ENCODE measurements at places on chromosomes 6 and 20.

- no peak for DNase-seq
Measured at GRCh38 chr6:27872642-27873020, 39.6 kb downstream of the OR2B2 start.

DNA sequence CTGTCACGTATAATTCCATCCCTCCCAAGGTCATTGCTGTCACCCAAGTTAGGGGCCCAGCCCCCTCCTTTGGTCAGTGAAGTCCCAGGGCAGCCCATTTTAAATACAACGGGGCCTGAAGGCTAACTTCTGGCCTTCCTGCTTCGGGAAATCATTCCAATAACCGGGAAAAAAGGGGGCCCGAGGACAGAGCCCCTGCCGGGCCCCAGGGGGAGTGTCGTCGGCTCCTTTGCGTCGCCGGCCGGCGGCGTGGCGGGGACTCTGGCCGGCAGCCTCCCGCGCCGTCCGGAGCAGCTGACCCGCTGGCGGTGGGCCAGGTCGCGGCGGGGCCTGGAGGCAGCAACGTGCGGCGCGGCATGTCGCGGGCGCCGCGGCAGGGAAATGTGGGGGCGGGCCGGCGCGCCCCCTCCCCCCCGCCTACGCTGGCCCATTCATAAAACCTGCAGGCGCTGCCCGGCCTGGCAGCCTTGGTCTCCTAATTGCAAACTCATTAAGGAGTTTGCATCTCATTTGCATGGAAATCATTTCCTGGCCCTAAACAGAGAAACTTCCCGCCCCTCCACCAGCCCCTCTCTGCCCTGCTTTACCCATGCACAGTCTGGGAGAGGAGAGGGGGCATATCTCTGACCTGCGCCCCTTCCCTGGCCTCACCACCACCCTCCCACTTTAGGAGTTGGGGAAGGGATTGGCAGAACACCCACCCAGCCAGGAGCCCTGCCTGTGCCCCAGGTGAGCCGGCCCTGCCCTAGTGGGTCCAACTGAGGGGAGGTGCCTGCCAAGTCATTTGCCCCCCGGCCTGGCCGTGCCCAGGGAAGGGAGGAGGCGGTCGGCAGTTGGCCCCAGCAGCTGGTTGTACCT lies 50.7 kb downstream of the MRPL14 start:
- peak; percentile 61 for DNase-seq

- peak; percentile 36 for DNase-seq
Measured at GRCh38 chr6:43221046-43221972, 8.0 kb downstream of the DNPH1 start.

DNA sequence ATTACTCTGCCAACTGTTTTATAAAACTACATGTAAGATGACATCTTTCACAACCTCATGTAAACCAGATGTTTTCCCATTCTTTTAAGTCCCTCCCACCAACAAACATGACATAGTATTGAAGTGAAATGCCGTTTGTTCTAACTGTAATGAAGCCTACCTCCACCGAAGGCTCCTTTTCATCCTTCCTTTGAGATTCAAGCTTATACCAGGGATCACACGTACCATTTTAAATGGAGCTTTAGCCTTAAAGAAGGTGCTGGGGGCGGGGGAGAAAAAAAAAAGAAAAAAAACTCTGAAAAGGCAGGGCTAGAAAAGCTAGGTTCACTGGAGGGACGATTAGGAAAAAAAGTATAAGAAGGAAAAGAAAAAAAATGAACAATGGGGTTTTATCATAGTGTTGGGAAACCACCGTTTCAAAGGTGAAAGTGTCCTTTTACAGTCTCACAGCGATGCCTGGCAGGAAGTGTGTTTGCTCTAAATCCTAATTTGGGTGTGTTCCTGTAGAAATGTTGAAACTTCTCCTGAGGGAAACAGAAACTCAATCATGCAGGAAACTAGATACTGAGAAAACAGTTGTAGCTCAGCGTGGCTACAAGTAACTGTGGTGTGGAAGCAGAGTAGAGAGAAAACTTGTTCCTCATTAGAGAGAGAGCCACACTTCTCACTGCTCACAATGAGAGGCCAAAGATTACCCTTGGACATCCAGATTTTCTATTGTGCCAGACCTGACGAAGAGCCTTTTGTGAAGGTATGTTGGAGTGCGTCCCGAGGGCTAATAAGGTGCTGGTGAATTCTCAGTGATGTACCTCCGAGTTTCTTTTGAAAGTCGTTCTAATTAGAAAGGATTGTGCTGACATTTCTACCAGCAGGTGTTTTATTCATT lies 37.6 kb upstream of the HINT3 start:
- peak; percentile 73 for DNase-seq

DNA sequence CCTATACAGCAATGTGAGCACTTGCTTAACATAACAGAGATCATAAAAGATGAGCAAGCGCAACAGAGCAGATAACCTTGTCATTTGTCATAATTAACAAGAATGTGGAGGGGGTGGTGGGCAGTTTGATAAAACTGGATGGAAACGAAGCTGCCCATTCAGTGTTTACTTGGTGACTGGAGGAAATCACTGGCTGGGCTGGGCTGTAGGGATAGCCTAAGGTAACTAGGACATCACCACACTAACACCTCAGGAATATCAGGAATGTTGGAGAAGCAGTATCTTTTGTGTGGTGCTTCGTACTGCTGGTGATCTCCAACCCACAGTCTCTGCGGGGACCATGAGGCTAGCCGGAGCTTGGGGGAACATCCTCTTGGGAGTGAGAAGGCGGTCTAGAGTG lies 218.4 kb downstream of the HIVEP2 start:
- DNase-seq: no peak

GRCh38 chr6:1762203-1762602 lies 152.5 kb downstream of the FOXC1 start:
- DNase-seq: no peak

- peak; percentile 76 for DNase-seq
Measured at GRCh38 chr6:24858177-24858653, 59.5 kb upstream of the ARMH2 start.

DNA sequence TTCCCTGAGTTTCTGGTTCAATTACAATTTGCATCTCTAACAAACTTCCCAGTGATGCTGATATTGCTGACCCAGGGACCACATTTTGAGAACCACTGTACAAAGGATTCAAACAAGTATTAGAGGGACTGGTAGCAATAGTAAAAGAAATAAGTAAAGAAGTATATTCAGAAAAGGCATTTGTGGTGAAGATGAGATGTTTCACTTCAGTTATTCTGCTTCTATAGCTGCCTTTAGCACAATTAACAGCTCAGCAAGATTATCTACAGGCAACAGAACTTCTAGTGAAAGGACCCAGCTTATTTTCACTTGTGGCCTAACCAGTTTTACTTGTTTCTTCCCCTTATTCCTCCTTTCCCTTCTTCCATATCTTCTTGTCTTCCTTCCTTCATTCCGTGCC lies 149.4 kb downstream of the PHF3 start:
- no peak for DNase-seq

GRCh38 chr20:33893314-33893713 lies 82.2 kb downstream of the CHMP4B start:
- peak; percentile 55 for DNase-seq

DNA sequence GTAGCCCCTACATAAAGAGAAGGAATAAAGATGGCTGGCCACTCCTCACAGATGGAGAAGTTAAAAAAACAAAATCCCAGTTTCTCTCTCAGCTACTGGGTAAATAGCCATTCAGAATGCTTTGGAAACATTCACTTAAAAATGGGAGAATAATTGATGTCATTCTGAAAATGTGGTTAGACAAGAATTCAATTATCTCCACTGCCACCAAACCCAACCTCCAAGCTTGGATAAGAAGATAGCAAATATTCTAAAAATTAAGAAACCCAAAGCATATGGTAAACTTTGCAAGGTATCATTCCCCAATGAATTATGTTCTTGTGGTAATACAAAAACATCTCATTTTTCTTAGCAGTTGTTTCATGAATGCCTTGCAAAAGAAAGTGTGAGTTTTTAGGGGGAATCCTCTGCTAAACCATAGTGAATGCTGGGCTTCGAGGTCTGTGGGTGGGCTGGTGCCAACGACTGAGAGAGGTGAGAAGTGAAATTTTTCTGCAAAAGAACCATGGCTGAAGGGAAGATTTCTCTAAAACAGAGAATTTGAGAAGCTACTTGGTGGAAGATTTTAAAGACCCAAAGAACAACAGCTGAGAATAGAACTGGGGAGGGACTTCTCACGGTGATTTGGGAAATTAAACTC lies 497.9 kb upstream of the JARID2 start:
- no peak for DNase-seq

DNA sequence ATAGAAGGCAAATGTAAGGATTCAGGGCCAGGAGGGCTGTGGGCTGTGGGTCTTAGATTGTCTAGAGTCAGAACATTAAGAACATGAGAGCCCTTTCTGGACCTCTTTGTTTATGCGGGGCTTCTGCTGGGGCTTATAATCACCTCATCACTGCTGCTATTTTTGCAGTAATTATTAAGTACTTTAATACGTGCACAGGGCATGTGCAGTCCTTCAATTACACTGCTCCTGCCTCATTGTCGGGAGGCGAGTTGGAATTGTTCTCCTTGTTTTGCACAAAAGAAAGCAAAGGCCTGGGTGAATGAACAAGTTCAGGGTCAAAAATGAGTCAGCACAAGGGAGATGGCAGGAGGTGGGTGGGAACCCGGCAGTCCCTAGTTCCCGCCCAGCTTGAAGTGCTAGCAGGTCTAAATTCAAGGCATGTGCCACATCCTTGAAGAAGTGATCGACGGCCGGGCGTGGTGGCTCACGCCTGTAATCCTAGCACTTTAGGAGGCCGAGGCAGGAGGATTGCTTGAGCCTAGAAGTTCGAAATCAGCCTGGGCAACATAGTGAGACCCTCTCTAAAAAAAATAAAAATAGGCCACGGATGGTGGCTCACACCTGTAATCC lies 34.4 kb upstream of the PTPN1 start:
- peak; percentile 82 for DNase-seq

DNA sequence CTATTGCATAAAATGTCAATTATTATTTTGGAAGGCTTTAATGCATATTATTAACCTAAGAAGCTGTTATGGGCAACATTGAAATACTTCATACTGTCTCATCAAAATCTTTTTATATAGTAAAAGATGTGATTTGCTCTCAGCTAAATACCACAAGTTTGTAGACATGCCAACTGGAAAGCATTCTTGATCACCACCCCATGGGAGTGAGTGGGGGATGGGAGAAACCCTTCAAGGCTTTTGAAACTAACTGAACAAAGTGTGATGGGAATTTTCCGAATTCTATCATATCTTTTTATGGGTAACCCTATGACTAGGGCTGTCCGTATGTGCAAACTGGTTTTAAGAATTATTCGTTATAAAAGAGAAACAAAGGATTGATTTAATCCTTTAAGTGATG lies 377.3 kb upstream of the JAG1 start:
- no peak for DNase-seq

- DNase-seq: peak; percentile 51
Measured at GRCh38 chr6:55704421-55704820, 125.4 kb upstream of the HMGCLL1 start.

DNA sequence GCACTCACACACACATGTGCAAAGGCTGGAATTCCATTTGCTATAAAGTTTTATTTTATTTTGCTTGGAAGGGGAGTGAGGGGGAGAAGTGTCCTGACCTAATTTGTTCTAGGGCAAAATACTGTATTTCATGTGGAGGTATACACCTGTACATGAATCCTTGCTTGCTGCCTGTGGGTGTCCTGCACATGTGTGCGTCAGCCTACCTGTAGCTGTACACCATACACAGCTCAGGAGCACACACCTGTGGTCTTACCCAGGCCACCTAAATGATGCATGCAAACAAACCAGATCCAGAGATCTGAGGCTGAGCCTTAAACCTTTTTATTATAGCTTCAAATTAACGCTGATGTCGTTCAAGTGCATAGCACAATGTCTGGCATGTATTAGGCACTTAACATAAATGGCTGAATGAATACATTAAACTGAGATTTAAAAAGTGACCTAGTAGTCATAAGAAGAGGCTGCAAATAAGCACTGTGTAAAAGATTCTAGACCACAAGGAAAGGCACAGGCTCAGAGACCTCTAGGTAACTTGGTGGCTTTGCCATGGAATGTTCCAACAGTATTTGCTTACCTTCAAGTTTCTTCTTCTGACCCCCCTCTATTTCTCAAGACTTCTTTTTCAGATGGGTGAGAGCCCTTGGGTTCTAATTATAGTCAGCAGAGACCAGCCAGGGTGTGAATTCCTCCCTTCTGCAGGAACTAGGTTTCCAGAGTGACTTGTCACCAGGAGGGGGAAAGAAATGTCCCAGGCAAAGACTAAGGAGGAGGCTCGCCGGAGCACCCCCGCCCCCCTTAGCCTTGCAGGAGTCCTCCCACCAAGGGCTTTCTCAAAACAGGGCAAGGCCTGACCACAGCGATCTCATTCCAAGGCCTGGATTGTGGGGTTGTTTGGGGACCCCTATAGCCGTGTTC lies 13.4 kb downstream of the FOXC1 start:
- DNase-seq: no peak

GRCh38 chr6:137094411-137095008 lies 49.7 kb upstream of the IL20RA start:
- peak; percentile 90 for DNase-seq

GRCh38 chr20:37822141-37822601 lies 80.8 kb upstream of the VSTM2L start:
- DNase-seq: peak; percentile 90

DNA sequence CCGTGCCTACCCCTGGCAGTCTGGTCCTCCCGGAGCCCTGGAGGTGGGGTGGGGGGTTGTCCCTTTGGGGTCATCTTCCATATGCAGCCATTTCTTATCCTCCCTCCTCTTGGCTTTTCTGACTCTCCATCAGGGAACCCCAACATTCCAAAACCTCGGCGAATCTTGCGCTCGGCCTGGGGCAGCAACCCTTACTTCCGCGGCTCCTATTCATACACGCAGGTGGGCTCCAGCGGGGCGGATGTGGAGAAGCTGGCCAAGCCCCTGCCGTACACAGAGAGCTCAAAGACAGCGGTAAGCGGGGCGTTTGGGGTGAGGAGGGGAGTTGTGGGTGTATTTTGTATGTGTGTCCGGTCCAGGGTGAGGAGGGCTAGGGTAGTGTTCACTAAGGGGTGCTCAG lies 168.0 kb upstream of the RNF24 start:
- no peak for DNase-seq

DNA sequence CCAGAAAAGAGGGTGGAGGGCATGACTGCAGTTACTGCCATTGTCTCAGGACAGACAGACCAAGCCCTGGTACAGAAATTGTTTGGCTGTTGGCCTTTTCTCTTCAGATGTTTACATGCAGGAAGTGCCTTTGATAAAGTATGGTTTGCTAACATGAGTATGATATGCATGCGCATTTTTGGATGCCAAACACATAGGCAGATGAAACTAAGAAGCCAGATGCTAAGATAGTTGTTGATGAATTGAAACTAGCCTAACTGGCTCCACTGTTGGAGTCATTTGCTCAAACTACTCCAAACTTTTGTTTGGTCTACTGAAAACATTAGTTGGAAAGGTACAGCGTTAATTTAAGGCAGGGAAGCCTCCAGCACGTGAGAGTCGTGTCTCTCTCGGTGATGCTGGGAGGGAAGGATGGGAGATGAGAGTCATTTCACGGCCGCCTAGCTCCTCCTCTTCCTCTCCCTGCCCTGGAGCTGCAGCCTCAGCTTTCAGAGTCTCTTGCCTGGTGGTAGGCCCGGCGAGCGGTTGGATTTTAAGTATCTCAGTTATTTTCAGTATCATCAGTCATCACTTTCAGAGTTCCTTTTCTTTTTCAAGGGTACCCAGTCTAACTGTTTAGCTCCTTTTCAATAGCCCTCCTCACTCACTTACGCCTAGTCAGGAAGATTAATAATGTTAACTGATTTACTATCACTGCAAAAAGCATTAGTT lies 29.7 kb downstream of the RREB1 start:
- DNase-seq: peak; percentile 64

Data from foreskin fibroblast (primary cell).